ENCODE measurements at places on chromosomes 1 and 21. TPM values are rescaled to one million over a fixed set of nuclear protein-coding genes. Genes with fewer than 3 reads are reported as not detected.

AMY2B gene
- 40.0 TPM for total RNA-seq

RPS6KA1 gene
- total RNA-seq: 12.9 TPM

KLHDC7A gene
- total RNA-seq: 0.40 TPM

MYBPH gene
- total RNA-seq: 0.06 TPM
